MCF 10A (cell line): ENCODE measurements at places on chromosomes 5 and 9. TPM values are rescaled to one million over a fixed set of nuclear protein-coding genes. Genes with fewer than 3 reads are reported as not detected.

DNA sequence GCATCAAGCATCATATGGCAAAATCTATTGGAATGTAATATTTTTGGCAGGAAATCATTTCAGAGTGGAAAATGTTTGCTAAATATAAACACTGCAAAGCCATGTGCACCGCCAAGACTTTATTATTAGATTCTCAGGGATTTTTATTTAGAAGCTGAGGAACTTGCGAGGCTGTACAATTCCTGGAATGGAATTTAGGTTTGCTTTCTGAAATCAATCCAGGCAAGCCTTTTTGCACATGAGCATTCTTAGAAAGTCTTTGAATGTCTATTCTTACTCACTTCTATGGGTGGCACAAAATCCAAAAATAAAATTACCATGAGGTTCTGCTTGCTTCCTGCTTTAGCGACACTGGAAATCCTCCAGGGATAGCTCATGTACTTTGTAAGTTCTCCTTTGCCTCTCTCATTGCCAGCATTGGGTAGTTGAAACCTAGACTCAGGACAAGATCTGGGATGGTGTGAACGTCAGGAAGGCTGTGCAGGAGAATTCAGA, 71.5 kb upstream of the PALM2AKAP2 start:
- no peak for DNase-seq

GRCh38 chr9:95907794-95908193, 32.3 kb downstream of the ERCC6L2 start:
- DNase-seq = no peak

DNA sequence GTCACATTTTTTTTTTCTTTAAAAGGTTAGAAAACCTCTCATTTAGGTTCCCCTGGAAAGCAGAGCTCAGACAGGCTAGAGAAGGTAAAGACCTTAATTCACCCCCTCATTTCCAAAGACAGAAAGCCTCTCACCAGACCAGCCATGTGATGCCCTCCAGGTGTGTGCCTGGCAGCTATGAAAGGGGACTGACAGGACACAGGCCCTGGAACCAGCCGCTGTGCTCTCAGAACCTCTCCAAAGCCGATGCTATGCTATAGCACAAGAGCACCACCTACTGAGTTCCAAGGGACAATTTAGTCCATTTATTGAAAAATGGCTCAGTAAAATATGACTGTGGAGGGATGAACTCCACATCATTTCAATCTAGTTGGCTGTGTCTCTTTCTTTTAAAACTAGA, 48.8 kb downstream of the FANCC start:
- peak; percentile 29 for DNase-seq

- no peak for DNase-seq
These were observed 426.8 kb upstream of the CTNND2 start for GRCh38 chr5:12330993-12331588.

Gene IFNE
- 2.1 and 2.4 TPM in 2 replicates for total RNA-seq

Gene PTCD2
- 20.3 and 20.6 TPM in 2 replicates for total RNA-seq

Gene CAAP1
- total RNA-seq = 29.2 and 35.2 TPM in 2 replicates

Gene CDX1
- total RNA-seq = not detected in 2 replicates
